ENCODE measurements at places on chromosomes 11 and 22. TPM values are rescaled to one million over a fixed set of nuclear protein-coding genes. Genes with fewer than 3 reads are reported as not detected.

DNA sequence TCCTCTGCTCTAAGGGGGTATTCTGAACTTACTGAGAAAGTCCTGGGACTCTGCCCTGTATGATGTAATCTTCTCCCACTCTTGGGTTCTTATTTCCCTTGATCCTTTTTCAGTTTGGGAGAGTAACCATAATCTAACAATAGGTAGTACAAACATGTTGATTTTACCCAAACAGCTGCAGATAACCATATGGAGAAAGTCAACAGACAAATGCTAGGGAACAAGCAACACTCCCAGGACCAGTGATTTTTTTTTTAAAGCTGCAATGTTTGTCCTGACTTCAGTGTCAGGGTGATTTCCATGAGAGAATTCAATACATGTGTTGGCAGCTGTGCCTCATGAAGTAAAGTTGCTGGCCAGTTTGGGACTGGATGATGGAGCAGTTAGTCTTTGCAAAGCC is 156.5 kb downstream of the FCHSD2 start:
- DNase-seq = no peak

DNA sequence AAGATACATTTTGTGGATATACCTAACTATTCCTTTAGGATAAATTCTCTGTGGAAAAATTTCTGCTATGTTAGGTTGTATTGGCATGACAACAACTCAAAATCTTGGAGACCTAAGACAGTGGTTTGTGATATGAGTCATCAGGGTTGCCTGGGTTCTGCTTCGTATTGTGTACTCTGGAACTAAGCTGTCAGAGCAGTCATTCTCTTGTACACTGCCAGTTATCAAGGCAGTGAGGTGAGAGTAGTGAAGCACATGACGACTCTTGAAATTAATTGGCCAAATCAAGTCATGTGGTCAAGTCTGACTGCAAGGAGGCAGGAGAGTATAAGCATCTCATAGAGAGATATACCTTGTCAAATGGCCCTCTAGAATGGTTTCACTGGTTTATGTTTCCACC is 104.4 kb downstream of the FANCF start:
- DNase-seq = no peak

Gene IGLL1
- total RNA-seq = not detected

Gene OR52H1
- total RNA-seq = not detected

DNA sequence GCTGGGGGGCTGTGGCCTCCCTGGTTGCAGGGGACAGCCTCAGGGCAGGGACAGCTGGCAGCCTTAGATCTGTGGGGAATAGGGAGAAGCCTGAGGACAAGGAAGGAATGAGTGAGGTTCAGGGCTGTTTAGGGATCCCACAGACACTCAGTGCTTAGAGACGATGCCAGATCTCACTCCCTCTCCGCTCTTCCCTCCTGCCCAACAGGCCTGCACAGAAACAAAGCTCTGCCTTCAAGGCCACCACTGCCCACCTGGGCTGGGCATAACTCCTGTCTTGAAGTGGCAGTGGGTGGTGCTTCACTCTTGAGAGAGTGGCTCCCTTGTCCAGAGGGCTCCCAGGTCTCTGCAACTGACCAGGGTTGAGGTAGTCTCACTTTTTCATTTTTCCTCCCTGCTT is 13.1 kb upstream of the CENATAC start:
- no peak for DNase-seq

Gene DNAJB7
- total RNA-seq = not detected
